ENCODE measurements at places on chromosomes 2 and 18. TPM values are rescaled to one million over a fixed set of nuclear protein-coding genes. Genes with fewer than 3 reads are reported as not detected.

- no peak for DNase-seq
Observed at GRCh38 chr2:39568561-39569006, 97.1 kb upstream of the TMEM178A start.

Gene NRP2
- total RNA-seq: 0.26 TPM

Gene FSIP2
- 0.09 TPM for total RNA-seq

- no peak for DNase-seq
Observed at GRCh38 chr18:62877411-62878221, 162.3 kb downstream of the PHLPP1 start.

GRCh38 chr2:48274040-48274439, 255.9 kb upstream of the STON1 start:
- DNase-seq: no peak

DNA sequence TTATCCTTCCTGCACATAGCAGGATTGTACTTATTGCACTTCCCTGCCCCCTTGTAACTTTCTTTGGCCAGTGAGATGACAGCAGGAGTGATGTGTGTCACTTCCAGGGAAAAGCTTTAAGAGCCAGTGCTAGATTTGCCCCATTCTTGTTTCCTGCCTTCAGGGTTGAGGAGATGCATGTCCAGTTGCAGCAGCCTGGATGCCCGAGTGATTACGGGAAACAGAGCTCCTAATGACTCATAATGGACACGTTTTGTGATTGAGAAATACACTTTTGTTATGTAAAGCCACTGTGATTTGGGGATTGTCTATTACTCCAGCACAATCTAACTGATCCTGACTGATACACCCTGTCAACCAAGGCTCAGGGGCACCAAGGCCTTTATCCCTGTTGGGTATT, 5.0 kb upstream of the TET3 start:
- DNase-seq: no peak

DNA sequence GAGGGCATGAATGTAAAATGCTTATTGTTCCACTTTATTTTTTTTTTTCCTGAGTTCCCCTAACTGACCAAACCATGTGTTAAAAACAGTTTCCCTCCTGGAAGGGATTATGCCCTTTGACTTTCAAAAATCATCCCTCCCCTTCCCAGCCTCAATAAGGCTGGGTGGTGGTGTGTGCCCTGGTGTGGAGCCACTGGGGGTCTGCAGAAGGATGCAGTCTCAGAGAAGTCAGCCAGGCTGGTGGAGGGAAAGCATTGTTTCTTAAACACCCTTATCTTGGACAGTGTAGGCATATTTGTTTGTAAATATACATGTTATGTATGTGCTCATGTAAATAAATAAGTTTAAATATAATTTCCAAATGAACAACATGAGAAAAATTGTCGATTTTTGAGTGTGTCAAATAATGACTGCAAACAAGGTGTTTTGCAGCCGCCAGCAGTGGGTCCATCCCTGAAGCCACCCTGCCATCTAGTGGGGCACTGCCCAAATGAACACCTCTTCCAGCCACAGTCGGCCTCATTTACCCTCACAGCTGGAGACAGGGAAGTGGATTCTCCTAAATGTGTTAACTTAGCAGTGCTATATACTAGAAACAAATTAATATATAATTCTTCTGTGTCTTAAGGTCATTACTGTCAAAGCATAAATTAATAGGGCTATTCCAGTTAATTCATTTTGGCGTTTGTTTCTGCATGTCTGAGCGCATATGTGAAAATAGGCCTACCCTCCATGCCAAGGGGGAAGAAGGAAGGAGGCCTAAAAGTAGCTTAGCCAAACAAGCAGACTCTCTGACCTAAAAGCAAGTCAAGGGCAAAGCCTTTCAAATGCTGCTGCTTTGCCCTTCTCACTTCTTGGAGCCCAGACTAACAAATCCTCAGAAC, 209.6 kb upstream of the PIK3C3 start:
- DNase-seq: peak; percentile 43

- peak; percentile 58 for DNase-seq
Observed at GRCh38 chr2:200376513-200377354, 70.2 kb downstream of the SPATS2L start.

Gene STARD6
- total RNA-seq: 0.20 TPM

DNA sequence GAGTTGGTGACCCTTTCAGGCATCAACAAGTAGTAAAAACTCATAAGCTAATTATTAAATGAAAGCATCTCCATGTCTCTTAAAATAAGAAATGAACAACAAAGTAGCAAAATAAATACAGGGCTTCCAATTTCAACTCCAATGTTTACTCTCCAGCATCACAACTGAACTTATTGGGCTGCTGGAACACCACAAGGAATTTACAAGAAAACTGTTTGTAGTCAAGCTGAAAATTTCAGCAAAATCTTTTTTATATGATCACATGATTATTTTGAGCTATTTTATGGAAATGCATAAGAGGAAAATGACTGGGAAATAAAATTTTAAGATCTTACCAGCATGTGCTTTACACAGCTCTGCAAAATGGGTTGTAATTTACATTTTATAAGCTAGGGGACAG, 28.1 kb downstream of the COBLL1 start:
- no peak for DNase-seq

Gene L3MBTL4
- total RNA-seq: not detected

DNA sequence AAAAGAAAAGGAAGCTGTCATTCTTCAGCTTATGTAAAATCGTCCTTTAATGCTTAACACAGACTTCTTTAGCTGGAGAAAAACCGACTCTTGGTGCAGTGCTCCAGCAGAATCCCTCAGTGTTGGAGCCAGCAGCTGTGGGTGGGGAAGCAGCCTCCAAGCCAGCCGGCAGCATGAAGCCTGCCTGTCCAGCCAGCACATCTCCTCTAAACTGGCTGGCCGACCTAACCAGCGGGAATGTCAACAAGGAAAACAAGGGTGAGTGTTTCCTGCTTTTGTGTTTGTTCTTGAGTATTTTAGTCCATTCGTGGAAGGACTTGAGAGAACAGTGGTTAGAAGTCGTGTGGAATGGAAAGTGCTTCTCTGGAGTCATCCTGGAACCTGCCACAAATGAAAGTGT, 38.9 kb downstream of the KDM3A start:
- DNase-seq: no peak

Gene ME2
- 77.2 TPM for total RNA-seq

GRCh38 chr2:127072970-127073369, 34.0 kb downstream of the BIN1 start:
- DNase-seq: no peak

DNA sequence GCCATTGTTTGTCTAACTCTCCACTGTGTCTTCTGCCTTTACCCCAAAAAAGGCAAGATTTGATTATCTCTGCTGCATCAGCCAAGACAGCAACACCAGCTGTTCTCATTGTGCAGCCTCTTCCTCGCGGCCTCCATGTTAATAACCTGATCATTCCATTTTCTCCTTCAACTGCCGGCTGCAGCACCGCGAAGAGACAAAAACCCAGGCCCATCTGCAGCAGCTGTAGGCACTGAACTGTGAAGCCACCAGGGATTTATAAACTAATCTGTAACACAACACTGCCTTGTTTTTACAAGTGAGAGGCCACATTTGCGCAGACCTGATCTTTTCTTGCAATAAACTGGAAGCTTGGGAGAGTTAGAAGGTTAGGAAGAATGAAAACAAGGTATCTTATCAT, 147.8 kb downstream of the SATB2 start:
- DNase-seq: no peak

GRCh38 chr18:8786483-8787370, 81.4 kb downstream of the MTCL1 start:
- DNase-seq: peak; percentile 25

Gene SOX11
- total RNA-seq: not detected

GRCh38 chr2:83006961-83007360, 1452.1 kb downstream of the SUCLG1 start:
- no peak for DNase-seq

GRCh38 chr18:74450626-74451025, 6.5 kb downstream of the DIPK1C start:
- no peak for DNase-seq

DNA sequence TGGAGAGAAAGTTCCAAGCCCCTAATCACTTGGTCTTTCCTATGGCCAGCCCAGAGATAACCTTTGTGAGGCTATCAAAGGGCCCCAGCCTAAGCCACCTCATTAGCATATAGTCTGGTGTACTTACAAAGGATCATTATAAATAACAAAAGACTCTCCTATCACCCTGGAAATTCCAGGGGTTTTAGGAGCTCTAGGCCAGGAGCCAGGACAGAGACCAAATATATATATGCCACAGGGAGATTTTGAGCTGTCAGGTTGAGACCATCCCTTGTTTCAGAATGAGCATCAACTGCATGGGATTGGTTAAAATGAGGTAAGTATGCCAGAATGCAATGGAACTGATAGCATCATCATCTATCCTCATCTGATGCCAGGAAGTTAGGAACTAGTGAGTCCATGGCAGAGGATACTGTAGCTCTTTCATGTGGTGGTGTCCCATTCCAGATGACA, 32.1 kb upstream of the CHRNA1 start:
- DNase-seq: no peak

DNA sequence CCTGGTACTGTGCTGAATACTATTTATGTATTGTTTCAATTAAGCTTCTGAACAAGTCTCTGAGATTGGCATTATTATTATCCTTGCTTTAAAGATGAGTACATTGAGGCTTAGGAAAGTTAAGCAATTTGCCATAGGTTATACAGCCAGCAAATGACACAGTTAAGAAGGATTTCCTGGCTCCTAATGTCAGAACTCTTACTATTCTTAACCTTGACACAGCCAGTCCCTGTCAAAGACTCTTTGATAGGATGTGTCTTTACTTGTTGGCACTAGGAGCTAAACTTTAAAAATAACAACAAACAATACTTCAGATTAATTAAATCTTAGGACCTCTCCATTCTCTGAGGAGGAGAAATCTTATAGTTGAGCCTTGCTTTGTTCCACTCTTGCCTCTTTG, 70.6 kb downstream of the UBR3 start:
- DNase-seq: no peak

- DNase-seq: no peak
Observed at GRCh38 chr18:48929941-48930713, 20.6 kb downstream of the SMAD7 start.

Gene TCF23
- total RNA-seq: not detected

GRCh38 chr18:43587538-43588153, 310.4 kb upstream of the SYT4 start:
- DNase-seq: no peak

- no peak for DNase-seq
Observed at GRCh38 chr18:44685296-44685695, 4.6 kb downstream of the SETBP1 start.

DNA sequence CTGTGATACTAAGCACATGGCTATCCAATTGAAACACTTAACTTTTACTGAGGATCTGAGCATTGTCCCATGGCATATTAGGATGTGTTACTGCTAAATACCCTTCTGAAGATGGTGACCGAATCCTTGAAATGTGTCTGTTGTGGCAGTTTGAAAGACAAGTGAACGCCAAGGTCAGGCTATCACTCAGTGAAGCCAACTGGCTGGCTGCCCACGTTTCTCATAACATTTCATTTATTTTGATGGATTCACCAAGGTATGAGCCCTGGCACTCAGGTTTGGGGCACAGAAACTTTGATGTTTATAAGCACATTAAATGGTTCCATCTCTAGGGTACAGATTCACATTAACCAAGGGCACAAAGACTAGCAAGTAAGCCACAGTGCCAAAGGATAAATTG, 850.3 kb downstream of the DPP10 start:
- DNase-seq: no peak

Gene DCDC2C
- not detected for total RNA-seq
